ENCODE measurements at places on chromosomes 2 and 18. TPM values are rescaled to one million over a fixed set of nuclear protein-coding genes. Genes with fewer than 3 reads are reported as not detected.

DNA sequence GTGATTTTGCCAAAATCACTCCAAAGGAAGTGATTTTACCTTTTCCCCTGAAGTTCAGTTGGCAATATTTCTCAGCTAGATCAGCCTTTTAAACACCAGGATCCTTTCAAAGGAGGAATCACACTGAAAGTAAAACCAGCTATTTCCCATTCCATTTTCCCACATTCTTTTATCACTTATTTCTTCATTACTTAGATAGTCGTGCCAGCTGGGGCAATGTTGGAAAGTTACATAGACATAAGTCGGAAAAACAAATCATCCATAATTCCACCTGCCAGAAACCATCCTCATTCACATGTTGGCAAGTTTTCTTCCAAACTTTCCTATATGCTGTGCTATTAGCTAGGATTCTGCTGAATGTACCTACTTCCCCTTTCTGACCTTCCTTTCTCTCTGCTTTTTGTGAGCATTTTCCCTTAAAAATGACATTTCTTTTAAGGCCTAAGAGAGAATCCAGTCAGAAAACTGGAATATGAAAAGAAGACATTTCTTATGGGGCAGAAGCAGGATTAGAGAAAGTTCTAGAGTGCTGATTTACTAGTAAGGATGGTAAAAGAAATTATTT, 170.0 kb upstream of the STK17B start:
- no peak for DNase-seq

- no peak for DNase-seq
Observed at GRCh38 chr2:26033270-26033817, 540 bp upstream of the RAB10 start.

DNA sequence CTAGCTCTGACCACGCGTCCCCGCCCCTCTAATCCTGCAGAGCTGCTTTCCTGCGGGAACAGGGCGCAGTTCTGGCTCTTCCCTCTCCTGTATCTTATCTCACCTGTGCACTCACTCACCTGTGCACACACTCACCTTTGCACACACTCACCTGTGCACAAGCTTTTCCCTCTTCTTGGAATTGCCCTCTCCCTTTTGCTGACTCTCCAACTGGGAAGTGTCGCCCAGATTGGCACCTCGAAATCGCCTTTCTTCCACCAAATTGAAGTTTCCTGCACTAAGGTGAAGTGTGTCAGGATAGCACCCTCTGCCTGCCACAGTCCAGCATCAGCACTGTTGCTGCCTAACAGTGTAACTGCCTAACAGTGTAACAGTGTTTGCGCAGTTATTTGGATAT, 566 bp upstream of the CMPK2 start:
- peak; percentile 63 for DNase-seq

- DNase-seq, result peak; percentile 91
Observed at GRCh38 chr2:159051661-159052060, 83.2 kb downstream of the TANC1 start.

VRK2 gene
- 17.8 TPM for total RNA-seq
